ENCODE measurements at places on chromosomes 7 and 10.

DNA sequence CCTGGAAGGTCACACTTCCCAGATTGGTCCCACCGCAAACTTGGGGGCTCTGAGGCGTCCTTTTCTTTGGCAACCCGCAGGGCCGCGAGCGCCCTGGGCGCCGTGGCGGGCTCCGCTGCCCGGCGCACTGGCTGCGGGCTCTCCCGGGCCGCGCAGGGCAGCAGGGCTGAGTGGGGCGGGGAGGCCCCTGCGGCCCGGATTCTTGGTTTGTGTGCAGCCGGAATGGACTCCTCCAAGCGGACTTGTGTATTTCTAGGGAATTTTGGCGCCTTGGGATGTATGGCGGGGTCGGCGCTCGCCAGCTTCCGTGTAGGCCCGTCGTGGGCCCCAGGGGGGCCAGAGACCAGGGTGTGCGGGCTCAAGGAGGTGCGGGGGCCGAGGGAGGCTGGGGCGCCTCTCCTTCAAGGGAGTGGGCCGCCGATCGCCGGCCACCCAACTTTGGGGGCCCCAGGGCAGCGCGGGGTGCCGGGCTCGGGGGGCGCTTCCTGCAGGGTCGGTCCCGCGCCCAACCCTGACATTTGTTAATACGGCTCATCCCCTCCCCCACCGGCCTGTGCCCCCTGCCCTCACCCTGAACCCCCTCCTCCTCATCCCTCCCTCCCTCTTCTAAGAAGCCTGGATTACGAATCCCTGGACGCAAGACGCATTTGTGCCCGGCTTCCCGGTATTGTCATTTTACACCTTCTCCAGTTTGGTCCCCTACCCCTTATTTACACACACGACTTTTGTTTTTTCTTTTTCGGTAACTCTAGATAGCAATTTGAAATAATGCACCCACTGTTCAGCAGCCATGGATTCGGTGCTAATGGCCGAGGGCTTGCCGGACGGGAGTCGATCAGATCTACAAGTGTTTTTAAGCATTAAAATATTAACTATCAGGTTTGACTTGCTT lies 2.5 kb downstream of the TCF7L2 start:
- ATAC-seq: peak; percentile 36

- no peak for ATAC-seq
These were observed 6.9 kb upstream of the PFKFB3 start for GRCh38 chr10:6195846-6196245.

DNA sequence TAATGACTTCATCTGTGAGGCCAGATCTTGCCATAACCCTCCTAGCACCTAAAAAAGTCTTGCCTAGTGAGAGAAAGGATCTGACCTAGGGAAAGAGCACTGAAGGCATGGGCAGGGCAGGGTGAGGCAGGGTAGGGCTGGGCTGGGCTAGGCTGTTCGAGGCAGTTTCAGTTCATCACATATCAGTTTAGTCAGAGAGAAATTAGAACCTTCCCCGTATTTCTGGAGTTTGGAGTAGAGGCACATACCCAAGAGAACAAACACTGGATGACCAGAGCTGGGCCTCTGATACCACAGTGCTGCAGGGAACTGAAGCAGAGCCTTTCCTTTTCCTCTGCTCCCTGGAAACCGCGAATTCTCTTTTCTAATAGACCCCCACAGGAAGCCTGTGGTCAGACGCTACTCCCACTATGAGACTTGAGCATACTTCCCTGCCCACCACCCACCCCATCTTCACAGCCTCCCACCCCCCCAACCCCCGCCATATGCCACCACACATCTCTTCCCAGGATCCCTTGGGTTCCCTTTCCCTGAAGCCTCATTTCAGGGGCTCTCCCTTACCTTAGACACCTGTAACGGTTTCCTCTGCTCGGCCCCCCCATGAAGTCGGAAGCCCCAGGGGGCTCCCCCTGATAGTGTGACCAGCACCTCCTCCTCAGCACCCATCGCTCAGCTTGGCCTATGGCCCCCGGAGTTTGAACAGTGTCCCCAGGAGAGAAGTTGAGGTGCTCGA lies 406 bp downstream of the SYNPO2L start:
- peak; percentile 89 for ATAC-seq

GRCh38 chr10:72335394-72336258 lies 19.1 kb downstream of the DNAJB12 start:
- no peak for ATAC-seq

DNA sequence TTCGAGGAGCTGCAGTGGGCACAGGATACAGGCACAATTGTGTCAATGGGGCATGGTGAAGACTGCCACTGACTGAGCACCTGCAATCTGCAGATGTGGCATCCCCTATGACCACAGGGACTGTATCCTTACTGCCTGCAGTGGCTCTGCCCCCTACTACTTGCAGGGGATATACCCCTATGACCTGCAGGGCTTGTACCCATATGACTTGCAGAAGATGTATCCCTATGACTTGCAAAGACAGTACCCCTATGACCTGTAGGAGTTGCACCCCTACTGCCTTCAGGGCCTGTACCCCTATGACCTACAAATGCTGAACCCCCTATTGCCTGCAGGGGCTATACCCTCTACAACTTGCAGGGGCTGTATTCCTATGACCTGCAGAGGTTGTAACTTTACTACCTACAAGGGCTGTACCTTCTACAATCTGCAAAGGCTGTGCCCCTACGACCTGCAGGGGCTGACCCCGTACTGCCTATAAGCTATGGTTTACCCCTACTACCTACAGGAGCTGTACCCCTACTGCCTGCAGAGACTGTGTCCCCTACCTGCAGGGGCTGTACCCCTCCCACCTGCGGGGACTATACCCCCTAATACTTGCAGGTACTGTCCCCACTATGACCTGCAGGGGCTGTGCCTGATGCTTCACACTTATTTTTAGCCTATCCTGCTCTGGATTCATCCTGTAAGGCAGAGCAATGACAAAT lies 65.9 kb upstream of the ADAM12 start:
- ATAC-seq: peak; percentile 21

- peak; percentile 83 for ATAC-seq
These were observed 32.9 kb downstream of the ABLIM1 start for GRCh38 chr10:114624951-114625780.

- ATAC-seq: no peak
These were observed 115.9 kb downstream of the TRIM24 start for GRCh38 chr7:138575897-138576428.

GRCh38 chr10:49749556-49750491 lies 12.3 kb downstream of the OGDHL start:
- no peak for ATAC-seq

- no peak for ATAC-seq
These were observed 97.9 kb downstream of the MTPN start for GRCh38 chr7:135879233-135879632.

DNA sequence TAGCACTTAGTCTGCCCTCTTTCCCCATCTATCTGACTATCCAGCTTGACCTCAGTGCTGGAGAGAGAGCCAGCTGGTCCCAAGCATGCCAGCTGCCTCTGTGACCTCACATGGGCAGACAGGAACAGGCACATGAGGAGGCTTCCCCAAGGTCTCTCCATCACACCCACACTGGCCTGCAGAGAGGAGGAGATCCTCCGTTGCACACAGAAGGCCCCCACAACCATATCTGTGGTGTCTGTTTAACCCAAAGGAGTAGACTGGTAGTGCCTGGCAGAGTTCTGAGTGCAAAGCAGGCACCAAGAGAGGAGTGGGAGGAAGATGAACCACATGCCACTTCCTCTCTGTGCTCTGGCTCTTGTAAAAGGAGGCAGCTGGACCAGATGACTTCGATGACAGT lies 4.8 kb upstream of the ANK3 start:
- ATAC-seq: no peak

GRCh38 chr10:17125206-17125893 lies 4.3 kb downstream of the CUBN start:
- no peak for ATAC-seq

DNA sequence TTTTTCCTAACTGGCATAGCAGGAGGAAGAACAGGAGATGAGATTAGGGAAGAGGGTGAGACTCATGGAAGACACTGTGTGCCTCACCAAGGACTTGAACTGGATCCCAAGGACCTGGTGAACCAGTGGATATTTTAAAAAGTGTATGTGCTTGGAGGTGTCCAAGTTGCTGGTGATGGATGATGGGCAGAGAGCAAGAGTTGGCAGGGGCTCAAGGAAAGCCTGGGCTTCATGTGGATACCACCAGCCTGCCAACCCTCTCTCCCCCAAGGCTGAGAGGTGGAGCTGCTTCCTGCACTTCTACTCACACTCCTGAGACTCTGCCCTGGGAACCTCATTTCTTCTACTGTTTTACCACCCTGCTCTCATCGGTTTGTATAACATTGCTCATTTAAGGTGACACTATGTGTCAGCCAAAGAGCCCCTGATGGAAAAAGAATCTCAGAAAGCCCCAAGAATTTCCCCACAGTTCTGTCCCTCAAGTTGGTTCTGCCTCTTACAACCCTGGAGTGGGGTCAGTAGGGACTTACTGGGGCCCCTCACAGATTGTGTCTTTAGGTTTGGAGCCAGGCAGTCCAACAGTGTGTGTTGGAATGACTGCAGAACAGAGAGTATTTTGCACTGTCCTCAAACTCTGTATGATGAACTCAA lies 56.2 kb upstream of the PDCD4 start:
- ATAC-seq: no peak
